ENCODE measurements at places on chromosomes 2 and 18. TPM values are rescaled to one million over a fixed set of nuclear protein-coding genes. Genes with fewer than 3 reads are reported as not detected.
A peak's percentile ranks its signal among the peaks of the same experiment; 100 is the strongest.

DNA sequence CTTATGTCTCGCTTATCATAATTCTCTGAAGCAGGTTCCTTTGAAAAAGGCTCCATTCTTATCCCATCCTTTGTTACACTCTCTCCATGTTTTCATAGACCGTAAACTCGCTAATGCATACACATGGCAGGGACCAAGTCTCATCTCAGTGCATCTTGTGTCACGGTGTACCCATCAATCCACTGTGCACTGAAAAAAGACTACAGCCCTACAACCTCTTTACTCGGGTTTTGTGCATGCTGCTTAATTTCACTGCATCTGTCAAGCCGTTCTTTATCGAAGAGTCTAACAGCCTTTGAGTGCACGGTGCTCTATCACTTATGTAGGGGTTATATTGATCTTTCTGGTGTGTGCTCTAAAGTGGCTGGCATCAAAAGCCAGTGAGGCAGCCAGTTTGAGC is 302.9 kb upstream of the ERBB4 start:
- H3K4me1 ChIP-seq: no peaks in the 10 kb centered on the region
- no peak overlapping the region for H3K4me3 ChIP-seq
- H3K27me3 ChIP-seq: no peaks in the 10 kb centered on the region
- DNase-seq: no peak
- no peak overlapping the region for H3K27ac ChIP-seq

- H3K27me3 ChIP-seq: no peaks in the 10 kb centered on the region
- H3K4me3 ChIP-seq: no peak overlapping the region
- H3K27ac ChIP-seq: no peak overlapping the region
- peaks cover 3% of the 10 kb centered on the region for H3K4me1 ChIP-seq
- DNase-seq: no peak
- H3K36me3 ChIP-seq: no peaks in the 10 kb centered on the region
Observed at GRCh38 chr2:217068677-217069250, 208.9 kb upstream of the TNP1 start.

DNA sequence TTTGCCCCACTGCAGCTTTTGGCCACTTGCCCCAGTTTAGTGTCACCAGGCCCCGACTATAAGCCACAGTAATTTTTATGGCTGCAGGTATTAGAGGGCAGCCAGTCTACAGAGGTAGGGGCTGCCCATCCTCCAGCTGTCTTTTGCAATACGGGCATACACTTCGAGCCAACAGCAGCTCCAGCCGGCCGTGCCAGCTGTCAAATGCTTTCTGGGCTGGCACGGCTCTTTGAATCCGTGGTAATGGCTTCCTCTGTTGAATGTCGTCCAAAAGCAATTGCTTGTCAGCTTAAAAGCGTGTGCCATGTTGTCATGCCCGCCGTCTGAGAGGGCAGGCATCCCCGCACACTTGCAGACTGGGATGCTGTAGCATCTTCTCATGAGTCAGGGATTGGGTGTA is 41.3 kb downstream of the BCL2L11 start:
- no peak for DNase-seq
- H3K36me3 ChIP-seq: no peaks in the 10 kb centered on the region
- no peak overlapping the region for H3K4me3 ChIP-seq
- no peaks in the 10 kb centered on the region for H3K27me3 ChIP-seq
- H3K4me1 ChIP-seq: peaks cover 5% of the 10 kb centered on the region
- H3K27ac ChIP-seq: no peak overlapping the region

- H3K36me3 ChIP-seq: no peaks in the 10 kb centered on the region
- H3K4me1 ChIP-seq: no peaks in the 10 kb centered on the region
- H3K27me3 ChIP-seq: no peaks in the 10 kb centered on the region
Observed at GRCh38 chr2:167874812-167875211, 372.6 kb downstream of the STK39 start.

Gene DES
- 120 TPM for total RNA-seq

GRCh38 chr2:84874381-84875212 is 6.3 kb downstream of the TRABD2A start:
- no peaks in the 10 kb centered on the region for H3K4me1 ChIP-seq
- no peak overlapping the region for H3K4me3 ChIP-seq
- H3K36me3 ChIP-seq: no peaks in the 10 kb centered on the region
- no peak for DNase-seq
- H3K27ac ChIP-seq: no peak overlapping the region
- H3K27me3 ChIP-seq: peaks cover 2% of the 10 kb centered on the region

DNA sequence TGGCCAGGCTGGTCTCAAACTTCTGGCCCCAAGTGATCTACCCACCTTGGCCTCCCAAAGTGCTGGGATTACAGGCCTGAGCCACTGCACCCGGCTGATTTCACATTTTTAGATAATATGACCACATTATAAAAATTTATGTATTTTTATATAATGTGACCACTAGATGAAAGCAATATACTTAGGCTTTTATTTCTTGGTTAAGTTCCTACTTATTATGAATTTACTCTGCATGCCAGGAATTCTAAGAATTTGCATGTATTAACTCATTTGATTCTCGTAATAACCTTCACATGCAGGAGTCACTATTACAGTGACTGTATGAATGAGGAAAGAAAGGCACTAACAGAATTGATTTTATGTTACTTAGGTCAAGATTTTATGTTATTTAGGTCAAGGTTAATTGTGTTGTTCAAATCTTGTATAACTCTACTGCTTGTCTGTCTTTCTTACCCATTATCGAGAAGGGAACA is 25.6 kb upstream of the CASP8 start:
- no peaks in the 10 kb centered on the region for H3K36me3 ChIP-seq
- H3K4me3 ChIP-seq: peak overlapping the region; percentile 66
- H3K4me1 ChIP-seq: peaks cover 23% of the 10 kb centered on the region

GRCh38 chr2:64213532-64214275 is 69.5 kb upstream of the PELI1 start:
- H3K27ac ChIP-seq: peak overlapping the region; percentile 92
- no peaks in the 10 kb centered on the region for H3K27me3 ChIP-seq
- DNase-seq: no peak
- peaks cover 21% of the 10 kb centered on the region for H3K4me1 ChIP-seq
- H3K4me3 ChIP-seq: no peak overlapping the region

DNA sequence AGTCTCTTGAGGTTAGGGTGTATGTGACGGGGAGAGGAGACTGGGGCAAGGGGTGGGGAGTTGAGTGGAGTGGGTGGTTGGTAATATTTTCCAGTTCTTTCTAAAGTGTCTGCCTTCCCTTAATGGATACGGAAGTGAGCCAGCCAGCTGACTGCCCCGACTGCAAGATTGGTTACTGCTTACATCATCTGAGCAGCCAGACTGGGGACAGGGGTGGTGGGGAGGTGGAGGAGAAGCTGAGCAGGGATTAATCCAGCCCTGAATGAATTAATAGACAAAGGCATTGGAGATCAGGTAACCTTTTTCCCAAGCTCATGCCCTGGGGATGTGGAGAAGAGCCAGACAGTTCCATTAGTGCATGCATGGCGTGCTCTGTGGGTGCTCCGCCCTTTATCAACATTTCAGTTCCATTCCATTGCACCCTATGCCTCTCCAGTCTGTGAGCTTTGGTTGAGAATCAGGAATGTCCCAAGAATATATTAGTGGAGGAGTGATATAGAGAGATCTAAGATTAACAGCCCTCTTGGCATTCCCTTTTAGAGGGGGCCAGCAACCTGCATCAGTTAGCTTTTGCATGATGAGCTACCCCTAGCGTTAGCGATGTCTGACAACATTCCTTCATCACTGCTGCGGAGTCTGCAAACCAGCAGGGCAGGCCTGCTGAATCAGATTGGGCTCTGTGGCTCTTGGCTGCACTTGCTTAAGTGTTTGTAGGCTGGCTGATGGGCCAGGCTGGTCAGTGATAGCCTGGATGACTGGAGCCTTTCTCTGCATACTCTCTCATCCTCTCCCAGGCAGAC is 67.4 kb downstream of the TNP1 start:
- no peak overlapping the region for H3K4me3 ChIP-seq
- no peaks in the 10 kb centered on the region for H3K27me3 ChIP-seq
- no peaks in the 10 kb centered on the region for H3K36me3 ChIP-seq
- H3K27ac ChIP-seq: peak overlapping the region; percentile 11
- DNase-seq: no peak

- no peak for DNase-seq
- H3K4me3 ChIP-seq: no peak overlapping the region
- peaks cover 4% of the 10 kb centered on the region for H3K4me1 ChIP-seq
- no peaks in the 10 kb centered on the region for H3K27me3 ChIP-seq
Observed at GRCh38 chr18:11673560-11673959, 15.5 kb upstream of the GNAL start.

- H3K36me3 ChIP-seq: no peaks in the 10 kb centered on the region
- no peak overlapping the region for H3K4me3 ChIP-seq
Observed at GRCh38 chr2:227414846-227415245, 27.1 kb upstream of the SCYGR1 start.

Gene LYG2
- total RNA-seq: not detected

Gene DSEL
- total RNA-seq: 0.75 TPM

GRCh38 chr2:10884574-10884975 is 27.2 kb upstream of the KCNF1 start:
- no peaks in the 10 kb centered on the region for H3K36me3 ChIP-seq
- no peak overlapping the region for H3K27ac ChIP-seq
- no peaks in the 10 kb centered on the region for H3K27me3 ChIP-seq

Gene HOXD3
- total RNA-seq: 0.40 TPM

- H3K4me1 ChIP-seq: no peaks in the 10 kb centered on the region
- DNase-seq: no peak
- no peaks in the 10 kb centered on the region for H3K36me3 ChIP-seq
- H3K27ac ChIP-seq: no peak overlapping the region
- no peak overlapping the region for H3K4me3 ChIP-seq
Observed at GRCh38 chr18:40987581-40987980, 967.5 kb upstream of the PIK3C3 start.

DNA sequence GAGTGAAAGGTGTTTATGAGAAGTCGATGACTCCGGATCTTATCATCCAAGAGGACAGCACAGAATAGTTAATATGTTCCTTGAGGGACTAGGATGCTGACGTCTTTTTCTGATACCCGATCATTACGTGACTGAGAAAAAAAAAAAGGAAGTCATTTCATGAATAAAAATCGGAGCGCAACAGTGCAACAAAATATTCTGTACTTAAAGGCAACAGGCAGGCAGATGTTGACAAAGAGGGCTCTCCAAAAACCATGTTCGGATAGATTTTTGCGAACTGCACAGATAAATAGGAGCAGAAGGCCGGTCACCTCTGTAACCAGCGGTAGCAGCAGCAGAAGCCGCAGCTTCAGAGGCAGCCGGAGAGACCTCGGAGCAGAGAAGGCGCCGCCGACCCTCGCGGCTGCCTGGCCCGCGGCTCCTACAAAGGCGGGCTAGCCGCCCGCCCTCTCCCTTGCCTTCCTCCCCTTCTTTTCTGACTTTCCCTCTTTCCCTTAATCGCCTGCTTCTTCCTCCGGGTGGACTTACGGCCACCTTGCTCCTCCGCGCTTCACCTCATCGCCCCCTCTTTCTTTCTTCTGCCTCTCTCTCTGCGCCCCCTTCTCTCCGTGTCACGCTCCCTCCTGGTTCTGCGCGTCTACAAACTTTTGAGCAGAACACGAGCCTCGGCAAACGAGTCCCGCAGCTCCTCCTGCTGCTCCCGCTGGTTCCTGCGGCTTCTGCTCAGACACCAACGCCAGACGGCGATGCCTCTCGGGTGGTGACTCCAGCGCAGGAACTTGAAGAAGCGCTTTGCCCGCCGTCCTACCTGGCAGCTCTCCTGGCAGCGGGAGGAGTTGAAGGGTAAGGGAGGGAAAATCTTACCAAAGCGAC is at the start of gene ADCYAP1:
ADCYAP1 (plus strand) TSS at position 654 of the 873 bp plus-strand sequence. CDS start 516 bp downstream, outside the sequence.
- no peak within 1 kb of the TSS for H3K4me3 ChIP-seq
- peaks cover 26% of the 10 kb centered on the region for H3K4me1 ChIP-seq
- peaks cover 42% of the 10 kb centered on the region for H3K27me3 ChIP-seq
- H3K27ac ChIP-seq: no peak within 1 kb of the TSS
- no peak for DNase-seq

DNA sequence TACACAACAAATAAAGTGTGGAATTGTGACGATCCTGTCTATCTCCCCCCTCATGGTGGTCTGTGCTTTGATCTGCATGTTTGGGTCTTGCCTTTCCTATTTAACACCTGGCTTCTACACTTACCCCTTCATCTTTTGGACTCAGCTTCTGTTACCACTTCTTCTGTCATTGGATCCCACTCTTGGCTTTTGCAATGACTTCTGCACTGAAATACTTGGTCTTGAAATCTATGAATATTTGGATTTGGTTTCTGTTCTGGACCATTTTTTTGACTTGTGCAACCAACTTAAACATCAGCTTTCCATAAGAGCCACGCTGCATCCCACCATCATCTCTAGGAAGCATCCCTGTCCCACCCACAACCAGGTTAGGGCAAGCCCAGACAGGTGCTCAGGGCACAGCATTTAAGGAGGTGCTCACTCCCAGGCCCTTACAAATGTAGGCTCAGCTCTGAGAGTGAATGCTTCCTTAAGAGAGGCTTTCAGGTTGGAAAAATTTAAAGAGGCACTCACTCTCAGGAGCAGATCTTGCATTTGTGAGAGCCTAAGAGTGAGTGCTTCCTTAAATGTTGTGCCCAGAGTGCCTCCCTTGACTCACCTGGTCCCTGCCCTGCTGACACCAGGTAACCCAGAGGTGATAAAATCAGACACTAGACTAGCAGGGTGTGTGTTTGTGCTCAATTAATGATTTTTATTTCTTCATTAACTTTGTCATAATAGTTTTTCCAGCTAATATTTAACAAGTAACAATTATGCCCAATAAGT is 124.5 kb upstream of the SH3BP4 start:
- H3K36me3 ChIP-seq: no peaks in the 10 kb centered on the region
- no peak overlapping the region for H3K27ac ChIP-seq
- H3K4me3 ChIP-seq: no peak overlapping the region
- peaks cover 10% of the 10 kb centered on the region for H3K4me1 ChIP-seq
- peaks cover 4% of the 10 kb centered on the region for H3K27me3 ChIP-seq

Gene PKDCC
- total RNA-seq: 0.53 TPM

- no peak for DNase-seq
- no peaks in the 10 kb centered on the region for H3K27me3 ChIP-seq
- no peak overlapping the region for H3K27ac ChIP-seq
Observed at GRCh38 chr2:208466151-208466919, 59.7 kb downstream of the PTH2R start.

DNA sequence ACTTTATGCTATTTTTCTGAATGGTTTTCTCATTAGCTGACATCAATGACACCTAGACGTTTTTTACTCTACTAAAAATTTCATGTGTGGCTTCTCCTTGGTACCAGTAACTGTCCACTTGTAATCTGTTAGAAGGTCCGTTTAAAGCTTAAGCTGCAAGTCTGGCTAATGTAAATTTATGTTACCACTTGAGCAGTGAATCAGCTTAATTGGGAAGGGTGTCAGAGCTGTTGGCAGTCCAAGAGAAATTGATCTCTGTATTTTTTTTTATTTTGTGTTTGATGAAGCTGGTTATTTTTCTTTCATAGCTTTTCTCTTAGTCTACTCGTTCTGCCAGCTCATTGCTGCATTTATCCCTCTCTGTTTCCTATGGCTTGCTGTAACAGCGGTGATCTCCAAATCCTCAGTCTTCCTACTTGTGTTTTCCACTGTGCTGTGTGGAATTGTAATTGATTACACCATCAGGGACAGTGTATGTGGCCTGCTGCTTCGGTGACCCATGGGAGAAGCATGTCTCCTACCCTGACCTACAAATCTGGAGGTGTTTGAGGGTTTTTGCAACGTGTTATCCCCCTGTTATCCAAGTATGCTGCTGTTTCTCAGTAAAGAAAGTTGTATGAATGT is 724.2 kb upstream of the REG3G start:
- DNase-seq: no peak
- no peaks in the 10 kb centered on the region for H3K36me3 ChIP-seq
- H3K4me3 ChIP-seq: no peak overlapping the region
- no peaks in the 10 kb centered on the region for H3K4me1 ChIP-seq

Gene LINC00305
- total RNA-seq: not detected
